ENCODE measurements at places on chromosomes 12 and 14.

- no peaks in the 10 kb centered on the region for H3K36me3 ChIP-seq
- no peak overlapping the region for H3K4me3 ChIP-seq
- peaks cover 43% of the 10 kb centered on the region for H3K27me3 ChIP-seq
- no peaks in the 10 kb centered on the region for H3K4me1 ChIP-seq
- no peak for DNase-seq
Measured at GRCh38 chr14:23259426-23259825, 21.7 kb downstream of the RNF212B start.

DNA sequence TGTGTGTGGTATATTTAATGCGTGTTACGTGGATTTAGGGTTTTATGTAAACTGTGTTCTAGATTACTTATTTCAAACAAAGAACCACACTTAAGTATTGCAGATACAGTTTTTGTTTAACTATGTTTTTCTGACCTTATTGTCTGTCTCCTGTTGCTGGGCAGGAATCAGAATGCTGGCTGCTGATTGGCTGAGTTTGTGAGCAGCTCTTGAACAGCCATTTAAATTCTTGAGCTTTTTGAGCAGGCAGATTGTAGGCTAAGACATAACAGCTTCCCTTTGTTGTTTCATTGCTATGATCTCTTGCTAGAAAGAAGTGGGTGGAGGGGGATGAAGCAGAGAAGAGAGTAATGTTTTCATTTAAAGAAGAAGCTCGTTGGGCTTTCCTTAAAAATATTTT is 52.2 kb downstream of the ATF7IP start:
- H3K4me1 ChIP-seq, result peaks cover 74% of the 10 kb centered on the region
- DNase-seq, result peak; percentile 72
- H3K4me3 ChIP-seq, result peak overlapping the region; percentile 89
- H3K36me3 ChIP-seq, result peaks cover 17% of the 10 kb centered on the region
- no peaks in the 10 kb centered on the region for H3K27me3 ChIP-seq
- peak overlapping the region; percentile 78 for H3K27ac ChIP-seq

DNA sequence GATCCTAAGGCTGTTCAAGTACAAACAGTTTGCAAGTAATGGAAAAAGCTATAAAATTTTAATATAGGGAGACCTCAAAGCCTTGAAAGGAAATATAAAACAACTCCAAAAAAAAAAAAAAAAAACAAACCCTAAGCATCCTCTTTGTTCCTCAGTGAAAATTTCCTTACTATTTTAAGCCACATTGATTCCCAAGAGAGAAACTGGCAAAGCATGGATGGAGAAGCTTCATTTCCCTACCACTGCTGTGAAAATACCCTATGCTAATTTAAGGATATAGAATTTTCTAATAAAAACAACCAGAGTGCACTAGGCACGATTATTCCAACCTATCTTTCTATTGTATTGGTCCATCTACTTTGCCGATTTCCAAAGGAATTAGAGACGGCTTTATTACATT is 283.1 kb downstream of the CACNA1C start:
- H3K4me1 ChIP-seq, result peaks cover 16% of the 10 kb centered on the region
- H3K36me3 ChIP-seq, result no peaks in the 10 kb centered on the region
- no peak for DNase-seq
- H3K4me3 ChIP-seq, result no peak overlapping the region
- H3K27me3 ChIP-seq, result peaks cover 19% of the 10 kb centered on the region

GRCh38 chr12:111093428-111094142 is 173.2 kb upstream of the MYL2 start:
- H3K27me3 ChIP-seq, result no peaks in the 10 kb centered on the region
- H3K4me3 ChIP-seq, result peak overlapping the region; percentile 17
- peak; percentile 7 for DNase-seq

DNA sequence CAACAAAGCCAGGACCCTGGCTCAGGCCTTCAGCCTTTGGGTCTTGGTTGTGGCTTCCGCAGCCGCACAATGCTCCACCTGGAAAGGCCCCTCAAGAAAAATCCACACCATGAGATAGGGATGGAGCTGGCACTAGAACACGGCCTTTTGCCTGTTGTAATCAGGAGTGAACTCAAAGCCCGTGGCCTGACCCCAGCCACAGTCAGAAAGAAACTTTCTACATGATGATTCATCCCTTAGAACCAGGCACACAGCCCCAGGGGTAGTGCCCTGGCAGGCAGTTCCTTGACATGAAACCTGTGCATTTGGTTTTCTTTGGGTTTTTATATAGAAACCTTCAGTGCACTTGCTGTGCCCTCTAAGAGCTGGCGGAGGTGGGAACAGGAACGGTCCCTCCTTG is 5.1 kb downstream of the CLMN start:
- H3K27ac ChIP-seq, result no peak overlapping the region
- peak overlapping the region; percentile 72 for H3K4me3 ChIP-seq
- peak; percentile 78 for DNase-seq
- H3K4me1 ChIP-seq, result peaks cover 32% of the 10 kb centered on the region
- no peaks in the 10 kb centered on the region for H3K36me3 ChIP-seq
- H3K27me3 ChIP-seq, result peaks cover 58% of the 10 kb centered on the region

- peaks cover 20% of the 10 kb centered on the region for H3K27me3 ChIP-seq
- H3K4me3 ChIP-seq, result no peak overlapping the region
- no peaks in the 10 kb centered on the region for H3K4me1 ChIP-seq
- H3K27ac ChIP-seq, result no peak overlapping the region
Measured at GRCh38 chr14:60618241-60618640, 31.0 kb downstream of the SIX1 start.

DNA sequence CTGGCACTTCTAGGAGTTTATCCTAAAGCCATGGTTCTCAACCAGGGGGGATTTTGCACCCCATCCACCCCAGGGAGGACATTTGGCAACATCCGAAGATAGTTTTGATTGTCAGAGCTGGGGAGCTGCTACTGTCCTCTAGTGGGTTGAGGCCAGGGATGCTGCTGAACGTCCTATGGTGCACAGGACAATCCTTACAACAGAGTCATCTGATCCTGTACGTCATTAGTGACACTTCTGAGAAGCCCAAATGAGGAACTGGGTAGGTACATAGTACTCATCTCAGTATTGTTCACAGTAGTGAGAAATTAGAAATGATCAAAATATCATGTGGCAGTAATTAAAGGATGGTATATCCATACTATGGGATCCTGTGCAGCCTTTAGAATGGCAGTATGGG is 185.1 kb downstream of the CHST11 start:
- peaks cover 39% of the 10 kb centered on the region for H3K4me1 ChIP-seq
- no peak overlapping the region for H3K4me3 ChIP-seq
- H3K36me3 ChIP-seq, result peaks cover 10% of the 10 kb centered on the region
